ENCODE measurements at places on chromosomes 7 and 10.

GRCh38 chr7:47320296-47320695 is 261.6 kb downstream of the TNS3 start:
- DNase-seq, result no peak

- no peak for DNase-seq
Observed at GRCh38 chr10:79221110-79222051, 125.9 kb upstream of the PPIF start.

GRCh38 chr7:44911911-44912310 is 26.6 kb upstream of the PURB start:
- no peak for DNase-seq

- DNase-seq, result no peak
Observed at GRCh38 chr7:132317701-132318351, 258.4 kb downstream of the PLXNA4 start.

GRCh38 chr7:378551-379455 is 88.8 kb downstream of the FOXL3 start:
- no peak for DNase-seq

DNA sequence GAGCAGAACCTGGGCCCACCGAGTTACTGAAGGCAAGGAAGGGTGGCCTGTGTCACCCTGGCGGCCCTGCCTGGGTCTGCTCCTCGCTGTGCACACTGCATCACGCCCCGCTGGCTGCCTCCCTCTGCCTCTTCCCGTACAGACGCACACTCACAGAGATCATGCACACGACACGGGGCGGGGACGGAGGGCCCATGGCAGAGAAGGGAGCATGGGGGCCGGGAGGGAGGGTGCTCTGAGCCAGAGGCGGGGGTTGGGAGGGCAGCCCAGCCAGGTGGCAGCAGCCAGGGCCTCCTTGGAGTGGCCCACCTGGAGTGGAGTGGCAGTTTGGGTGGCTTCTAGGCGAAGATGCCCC is 16.6 kb downstream of the BUD23 start:
- DNase-seq, result no peak

- DNase-seq, result peak; percentile 53
Observed at GRCh38 chr10:97731346-97732051, 5.4 kb upstream of the ZFYVE27 start.

GRCh38 chr7:27945058-27945795 is 205.3 kb downstream of the TAX1BP1 start:
- no peak for DNase-seq

- no peak for DNase-seq
Observed at GRCh38 chr10:112952282-112953173, 2.5 kb downstream of the TCF7L2 start.

DNA sequence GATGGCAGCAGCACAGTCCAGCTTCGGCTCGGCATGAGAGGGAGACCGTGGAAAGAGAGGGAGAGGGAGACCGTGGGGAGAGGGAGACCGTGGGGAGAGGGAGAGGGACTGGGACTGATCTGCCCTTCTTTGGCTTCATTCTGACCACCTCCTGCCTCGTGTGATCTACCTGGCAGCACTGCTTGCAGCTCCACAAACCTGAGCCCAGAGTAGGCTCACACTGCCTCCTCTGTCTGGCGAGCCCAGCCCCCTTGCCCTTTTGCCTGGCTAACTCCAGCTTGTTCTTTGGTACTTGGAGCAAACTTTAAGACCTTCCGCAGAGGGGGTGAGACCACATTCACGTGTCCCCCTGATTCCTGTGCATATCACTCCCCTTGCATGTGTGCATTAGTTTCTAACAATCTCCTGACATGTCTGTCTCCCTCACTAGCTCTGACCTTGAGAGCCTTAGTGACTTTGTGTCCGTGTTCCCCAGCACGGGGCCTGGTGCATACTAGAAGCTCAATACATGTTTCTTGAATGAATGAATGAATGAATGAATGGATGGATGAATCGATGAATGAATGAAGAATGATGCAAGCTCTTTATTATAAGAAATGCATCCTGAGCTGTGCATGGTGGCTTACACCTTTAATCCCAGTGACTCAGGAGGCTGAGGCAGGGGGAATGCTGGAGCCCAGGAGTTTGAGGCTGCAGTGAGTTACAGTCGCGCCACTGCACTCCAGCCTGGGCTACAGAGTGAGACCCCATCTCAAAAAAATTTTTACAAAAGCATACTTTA is 31.2 kb downstream of the UBTD1 start:
- no peak for DNase-seq

- no peak for DNase-seq
Observed at GRCh38 chr10:1369197-1369596, 313.0 kb downstream of the WDR37 start.

DNA sequence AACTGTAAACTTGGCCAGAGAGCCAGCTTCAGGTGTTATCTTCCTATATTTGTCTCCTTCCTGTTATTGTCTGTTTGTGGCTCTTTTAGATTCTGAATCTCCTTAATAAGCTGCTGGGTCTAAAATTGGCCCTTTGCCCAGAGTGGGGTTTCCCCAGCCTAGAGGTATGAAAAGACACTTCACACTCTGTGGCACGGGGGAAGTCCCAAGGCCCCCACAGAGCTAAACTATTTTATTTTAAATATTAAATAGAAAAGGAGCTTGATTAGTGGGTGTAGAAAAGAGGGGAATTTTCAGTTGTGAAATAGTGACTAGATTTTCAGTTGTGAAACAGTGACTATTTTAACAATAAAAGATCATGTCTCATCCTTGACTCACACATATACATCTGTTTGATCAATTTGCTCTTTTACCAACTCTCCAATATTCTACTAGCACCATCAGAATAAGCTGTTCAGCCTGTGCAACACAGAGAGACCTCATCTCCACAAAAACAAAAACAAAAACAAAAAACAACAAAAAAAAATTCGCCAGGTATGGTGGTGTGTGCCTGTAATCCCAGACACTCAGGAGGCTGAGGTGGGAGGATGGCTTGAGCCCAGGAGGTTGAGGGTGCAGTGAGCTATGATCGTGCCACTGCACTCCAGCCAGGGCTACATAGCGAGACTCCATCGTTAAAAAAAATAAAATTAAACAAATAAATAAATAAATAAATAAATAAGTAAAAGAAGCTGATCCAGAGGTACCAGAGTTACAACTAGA is 24.9 kb upstream of the ADO start:
- peak; percentile 74 for DNase-seq

DNA sequence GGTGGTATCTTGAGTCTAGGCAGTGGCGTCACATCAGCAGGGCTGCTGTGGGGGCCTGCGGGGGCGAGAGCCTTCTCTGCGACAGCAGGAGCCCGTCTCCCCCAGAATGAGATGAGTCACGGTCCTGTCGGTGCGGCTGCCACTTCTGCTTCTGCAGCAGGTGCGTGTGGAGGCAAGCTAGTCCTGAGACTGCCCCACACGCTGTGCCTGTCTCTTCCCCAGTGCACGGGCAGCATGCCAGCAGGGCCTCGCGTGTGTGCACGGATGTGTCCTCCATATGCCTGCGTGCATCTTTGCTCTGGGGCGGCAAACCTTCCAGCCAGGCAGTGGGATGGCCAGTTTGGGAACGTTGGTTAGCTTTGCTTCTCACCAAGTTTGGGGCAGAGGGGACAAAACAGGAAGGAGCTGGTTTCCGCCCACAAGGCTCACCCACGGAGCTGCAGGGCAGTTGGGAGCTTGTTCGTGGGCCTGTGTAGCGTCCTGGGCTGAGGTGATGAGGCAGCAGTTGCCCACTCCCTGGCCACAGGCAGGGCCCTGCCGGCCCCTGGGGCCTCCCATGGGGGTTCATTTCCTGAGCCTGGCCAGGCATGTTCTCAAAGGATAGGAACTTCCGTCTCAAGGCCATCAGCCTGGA is 60.8 kb upstream of the PPIF start:
- peak; percentile 89 for DNase-seq

DNA sequence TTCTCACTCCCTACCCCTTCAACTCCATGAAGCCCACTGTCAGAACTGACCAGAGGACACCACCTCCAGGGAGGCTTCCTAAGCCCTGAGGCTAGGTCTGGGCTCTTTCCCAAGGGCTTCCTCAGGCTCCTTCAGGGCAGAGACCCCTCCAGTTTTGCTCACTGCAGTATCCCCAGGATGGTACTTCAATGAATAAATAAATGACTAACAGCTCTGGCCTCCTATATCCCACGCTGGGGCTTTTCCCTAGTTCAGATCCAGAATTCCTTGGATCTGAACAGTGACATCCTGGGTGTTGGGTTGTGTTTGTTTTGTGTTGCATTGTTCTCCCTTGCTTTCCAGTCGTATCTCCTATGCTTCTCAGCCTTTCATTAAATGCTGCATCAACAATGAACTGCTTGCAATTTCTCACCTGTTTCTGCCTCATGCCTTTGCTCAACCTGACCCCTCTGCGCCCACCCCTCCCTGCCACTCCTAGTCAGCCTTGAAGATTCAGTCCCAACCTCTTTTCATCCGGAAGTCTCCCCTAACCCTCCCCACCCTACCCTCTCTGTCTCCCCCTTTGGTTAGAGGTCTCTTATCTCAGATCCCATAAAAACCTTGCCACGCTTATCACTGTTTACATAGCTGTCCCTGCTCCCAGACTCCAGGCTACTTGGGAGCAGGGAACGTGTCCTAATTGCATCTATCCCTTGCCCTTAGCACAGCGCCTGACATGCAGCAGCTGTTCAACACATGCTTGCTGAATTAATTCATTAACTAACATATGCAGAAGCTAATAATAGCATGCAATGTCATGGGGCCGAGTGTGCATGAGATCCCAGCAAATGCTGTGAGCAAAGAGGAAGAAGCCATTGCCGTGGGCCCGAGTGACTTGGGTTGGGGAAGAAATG is 41.7 kb downstream of the PPP1R3C start:
- no peak for DNase-seq

DNA sequence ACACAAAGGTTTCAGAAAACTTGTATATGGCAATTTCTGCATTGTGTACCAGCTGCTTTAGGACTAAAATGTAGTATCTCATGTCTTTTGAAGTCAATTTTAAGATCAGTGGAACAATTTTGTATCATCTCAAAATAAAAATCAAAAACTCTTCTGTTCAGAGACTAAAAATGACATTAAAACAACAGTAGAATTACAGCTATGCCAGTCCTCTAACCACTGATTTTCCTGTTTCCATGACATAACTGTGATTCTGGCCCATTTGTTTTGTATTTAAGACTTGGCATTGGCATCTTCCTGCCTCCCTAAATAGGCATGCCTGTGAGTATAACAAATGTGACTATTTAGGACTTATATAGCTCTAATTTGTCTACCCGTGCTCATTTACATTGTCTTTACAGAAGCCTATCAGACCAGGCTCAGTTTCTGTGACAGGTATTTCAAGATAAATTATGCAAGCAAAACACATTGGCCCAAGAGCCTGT is 29.1 kb upstream of the VPS41 start:
- DNase-seq, result no peak

DNA sequence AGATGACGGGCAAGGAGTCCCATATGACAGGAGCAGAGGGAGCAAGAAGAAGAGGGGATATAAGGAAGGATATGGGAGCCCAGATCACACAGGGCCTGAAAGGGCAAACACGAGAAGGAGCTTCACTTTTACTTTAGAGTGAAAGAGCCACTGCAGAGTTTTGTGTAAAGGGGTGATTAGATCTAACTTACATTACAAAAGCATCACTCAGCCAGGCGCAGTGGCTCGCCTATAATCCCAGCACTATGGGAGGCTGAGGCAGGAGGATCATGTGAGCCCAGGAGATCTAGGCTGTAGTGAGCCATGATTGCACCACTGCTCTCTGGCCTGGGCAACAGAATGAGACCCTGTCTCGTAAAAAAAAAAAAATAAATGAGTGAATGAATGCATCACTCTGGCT is 91.1 kb downstream of the MPP7 start:
- DNase-seq, result no peak

GRCh38 chr10:102988404-102989314 is 70.6 kb downstream of the CNNM2 start:
- no peak for DNase-seq

DNA sequence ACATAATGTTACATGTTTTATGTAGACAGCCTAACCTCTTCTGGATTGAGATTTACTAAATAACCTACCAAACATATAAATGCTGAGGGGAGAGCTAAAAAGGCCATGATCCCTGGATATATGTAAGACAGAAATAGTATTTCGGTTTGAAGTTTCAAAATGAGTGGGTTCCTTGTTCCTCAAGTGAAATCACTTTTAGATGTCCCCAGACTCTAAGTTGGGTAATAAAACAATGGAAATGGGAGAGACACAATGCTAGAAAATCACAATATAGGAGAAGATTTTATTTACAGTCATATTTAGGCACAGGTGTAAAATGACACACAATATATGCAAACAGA is 56.5 kb downstream of the SHTN1 start:
- no peak for DNase-seq

DNA sequence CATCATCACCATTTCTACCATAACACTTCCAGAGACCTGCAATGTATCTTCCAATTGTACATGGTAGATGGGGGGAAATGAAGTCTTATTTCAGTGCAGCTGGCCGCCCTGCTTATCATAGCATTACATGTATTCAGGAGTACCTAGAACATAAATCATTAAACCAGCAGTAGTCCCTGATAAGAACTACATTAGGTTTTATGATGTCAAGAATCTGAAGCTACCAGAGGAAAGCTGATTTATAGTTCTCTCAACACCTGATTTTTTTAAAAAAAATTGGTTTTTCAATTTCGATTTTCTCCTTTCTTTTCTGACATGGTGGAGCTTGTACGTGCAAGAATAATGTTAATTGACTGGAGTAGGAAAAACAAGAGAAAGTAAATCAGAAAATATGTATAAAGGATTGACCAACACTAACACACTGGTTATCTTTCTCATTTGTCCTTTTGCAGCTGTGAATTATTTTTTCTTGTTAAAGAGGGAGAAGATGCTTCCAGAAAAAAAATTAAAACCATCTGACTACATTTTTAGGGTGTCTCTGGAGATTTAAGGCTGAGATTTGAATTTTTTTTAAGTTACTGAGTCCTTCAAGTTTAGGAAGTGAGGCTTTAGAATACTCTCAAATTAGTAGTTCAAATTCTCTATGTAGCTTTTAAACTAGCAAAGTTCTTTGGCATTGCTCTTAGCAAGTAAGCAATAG is 59.1 kb downstream of the CSTF2T start:
- DNase-seq, result no peak

DNA sequence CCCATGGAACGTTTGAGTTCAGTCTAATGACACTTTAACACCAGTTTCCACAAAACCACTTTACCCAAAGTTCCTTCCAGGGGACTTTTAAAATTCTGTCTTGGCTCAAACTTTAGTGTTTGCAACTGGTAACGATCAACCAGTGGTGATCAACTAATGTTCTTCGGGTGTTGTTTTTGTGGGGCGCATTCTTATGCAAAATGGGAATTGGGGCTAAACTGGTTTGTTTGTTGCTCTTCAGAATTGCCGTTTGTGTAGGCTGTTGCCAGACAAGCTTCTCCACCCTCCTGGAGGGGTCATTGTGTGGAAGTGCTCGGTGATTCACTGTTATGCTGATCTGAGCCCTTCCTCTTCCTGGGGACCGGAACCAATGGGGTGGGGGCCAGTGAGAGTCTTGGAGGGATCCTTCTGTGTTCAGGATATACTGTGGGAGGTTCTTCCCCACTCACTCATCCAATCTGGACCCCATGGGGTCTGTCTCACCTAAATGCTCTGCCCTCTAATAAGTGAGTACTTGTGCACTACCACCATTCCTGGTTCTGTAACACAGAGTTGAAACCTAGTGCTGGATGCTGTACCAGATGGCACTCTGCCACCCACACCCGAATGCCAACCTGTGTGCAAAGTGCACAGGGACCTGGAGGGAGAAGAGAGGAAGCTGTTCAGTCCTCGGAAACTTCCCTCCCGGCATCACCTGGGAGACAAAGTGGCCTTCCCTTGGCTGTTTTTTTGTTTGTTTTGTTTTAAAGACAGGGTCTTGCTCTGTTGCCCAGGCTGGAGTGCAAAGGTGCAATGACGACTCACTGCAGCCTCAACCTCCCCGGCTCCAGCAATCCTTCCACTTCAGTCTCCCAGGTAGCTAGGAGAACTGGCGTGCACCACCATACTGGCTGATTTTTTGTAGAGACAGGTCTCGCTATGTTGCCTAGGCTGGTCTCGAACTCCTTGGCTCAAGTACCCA is 2.1 kb downstream of the NFE2L3 start:
- peak; percentile 75 for DNase-seq
